ENCODE measurements at places on chromosomes 13 and 19.

GRCh38 chr13:104491916-104492315 lies 1425.7 kb upstream of the SLC10A2 start:
- no peak for ATAC-seq

GRCh38 chr13:71618159-71618558 lies 248.8 kb downstream of the DACH1 start:
- no peak for ATAC-seq

DNA sequence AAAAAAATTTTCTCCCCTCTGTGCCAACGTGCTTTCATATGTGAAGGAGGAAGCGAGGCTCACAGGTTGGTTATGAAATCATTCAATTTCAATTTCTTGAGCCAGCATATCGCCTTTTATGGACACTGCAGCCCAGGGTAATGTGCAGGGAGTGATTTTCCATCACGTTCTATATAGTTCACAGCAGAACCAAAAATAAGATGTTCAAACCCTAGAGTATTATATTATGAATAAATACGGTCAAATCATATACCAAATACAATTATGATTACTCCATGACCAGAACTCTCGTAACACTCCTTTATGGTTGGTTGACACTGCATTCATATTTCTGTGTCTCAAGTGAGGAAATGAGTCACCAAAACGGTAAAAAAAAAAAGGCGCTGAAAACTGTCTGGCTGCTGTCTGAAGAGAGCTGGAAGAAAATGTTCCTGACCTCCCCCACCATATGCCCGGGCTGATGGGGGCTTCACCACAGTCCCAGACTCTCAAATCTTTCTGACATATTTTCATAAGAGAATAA lies 75.8 kb upstream of the UBAC2 start:
- ATAC-seq, result peak; percentile 71

DNA sequence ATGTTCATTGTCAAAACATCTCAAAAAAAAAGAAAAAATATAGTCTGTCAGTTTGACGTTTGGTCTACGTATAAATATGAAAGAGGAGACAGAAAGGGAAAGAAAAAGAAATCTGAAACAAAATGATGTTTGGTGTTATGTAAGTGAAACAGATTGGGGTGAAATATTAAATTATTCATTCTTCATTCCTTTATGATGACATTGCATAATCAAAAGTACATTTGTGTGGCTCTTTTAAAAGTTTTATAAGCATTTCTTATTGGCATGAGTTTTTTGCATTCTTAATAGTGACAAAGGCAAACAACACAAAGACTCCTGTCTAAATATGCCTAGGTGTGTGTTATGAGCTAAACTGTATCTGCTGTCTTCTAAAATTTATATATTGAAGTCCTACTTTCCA lies 232.6 kb downstream of the EFNB2 start:
- no peak for ATAC-seq

- no peak for ATAC-seq
Observed at GRCh38 chr19:43286096-43286495, 16.8 kb upstream of the PSG9 start.

DNA sequence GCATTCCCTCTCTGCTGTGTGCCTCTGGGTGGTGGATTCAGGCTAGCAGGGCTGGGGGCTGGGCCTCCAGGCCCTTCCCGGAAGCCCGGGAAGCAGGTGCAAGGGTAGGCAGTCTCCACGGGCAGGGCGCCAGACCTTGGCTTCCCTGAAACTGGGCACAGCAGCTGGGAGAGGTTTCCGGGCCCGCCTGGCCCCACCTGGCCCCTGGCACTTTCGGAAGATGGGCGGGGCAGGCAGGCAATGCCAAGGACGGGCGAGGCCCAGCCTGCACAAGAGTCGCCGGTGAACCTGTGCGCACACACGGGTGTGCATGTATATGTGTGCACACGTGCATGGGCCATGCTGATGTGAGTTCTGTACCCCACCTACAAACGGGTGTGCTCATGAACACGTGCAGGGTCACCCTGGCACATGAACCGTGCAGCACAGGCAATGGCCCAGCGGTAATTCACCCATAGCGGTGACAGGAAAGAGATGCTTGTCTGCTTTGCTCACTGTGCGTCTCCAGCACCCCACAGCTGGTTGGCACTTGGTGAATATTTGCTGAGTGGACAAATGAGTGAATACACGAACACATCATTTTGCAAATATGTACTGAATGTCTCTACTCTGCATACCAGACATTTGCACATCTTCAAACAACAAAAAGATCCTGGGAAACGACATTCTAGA lies 15.3 kb downstream of the GADD45B start:
- peak; percentile 76 for ATAC-seq

DNA sequence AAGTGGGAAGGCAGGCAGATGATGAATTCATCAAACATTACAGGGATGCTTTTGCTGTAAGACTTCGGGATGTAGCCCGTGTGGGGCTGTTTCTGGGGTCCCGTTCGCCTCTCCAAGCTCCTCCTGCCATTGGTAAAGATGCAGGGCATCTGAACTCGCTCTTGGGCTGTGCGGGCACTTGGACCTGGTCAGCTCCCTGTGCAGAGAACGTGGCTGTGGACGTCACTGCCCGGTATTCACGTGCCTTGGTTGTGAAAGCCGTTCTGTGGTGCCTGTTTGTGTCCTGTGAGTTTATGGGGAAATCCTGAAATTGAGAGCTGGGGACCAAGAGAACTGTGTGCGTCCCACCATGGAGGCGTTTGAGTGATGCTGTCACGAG lies 5.4 kb downstream of the TFDP1 start:
- ATAC-seq, result no peak

DNA sequence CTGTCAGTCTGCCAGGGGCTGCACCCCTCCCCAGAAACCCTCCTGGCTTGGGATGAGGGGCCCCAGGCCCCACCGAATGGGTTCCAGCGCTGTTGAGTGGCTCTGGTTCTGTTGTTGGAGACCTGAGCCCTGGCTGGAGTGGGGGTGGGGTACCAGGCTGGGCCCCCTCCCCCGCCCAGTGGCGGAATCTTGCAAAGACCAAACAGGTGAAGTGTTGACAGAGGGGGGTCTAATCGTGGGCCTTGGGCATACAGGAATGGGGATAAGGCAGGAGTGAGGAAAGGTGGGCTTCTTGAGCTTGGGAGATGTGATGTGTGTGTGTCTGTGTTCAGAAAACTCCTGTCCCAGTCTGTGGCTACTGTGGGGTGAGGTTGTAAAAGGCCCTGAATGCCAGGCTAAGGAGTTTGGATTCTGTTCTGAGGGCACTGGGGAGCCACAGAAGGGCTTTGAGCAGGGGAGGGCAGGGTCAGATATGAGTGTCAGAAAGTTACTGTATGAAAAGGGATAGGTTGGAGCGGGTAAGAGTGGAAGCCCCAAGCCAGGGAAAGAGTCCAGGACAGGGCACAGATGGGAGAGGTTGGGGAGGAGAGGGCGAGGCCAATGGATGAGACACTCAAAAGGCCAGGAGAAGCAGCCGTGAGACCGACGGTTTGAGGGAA lies at the start of gene HIPK4:
Gene HIPK4, minus strand, starts transcription at position 98 of the 659 bp plus-strand sequence. CDS start 279 bp downstream, outside the sequence.
- no peak for ATAC-seq

DNA sequence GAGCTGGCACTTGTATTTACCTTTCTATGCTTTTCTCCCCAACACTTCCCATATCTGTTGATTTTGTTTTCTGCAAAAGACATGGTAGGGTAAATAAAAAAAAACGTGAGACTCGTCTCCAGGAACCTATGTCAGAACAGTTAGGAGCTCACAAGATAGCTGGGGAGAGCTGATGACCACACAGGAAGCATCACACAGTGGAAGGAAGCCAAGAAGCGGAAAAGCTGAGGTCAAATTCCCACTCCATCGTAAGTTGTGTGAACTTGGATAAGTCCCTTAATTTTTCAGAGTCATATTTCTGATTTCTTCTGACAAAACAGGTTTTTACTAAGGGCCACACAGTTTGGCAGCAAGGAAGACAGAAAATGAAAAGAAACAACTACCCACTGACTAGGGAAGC lies 199.6 kb downstream of the KLF5 start:
- no peak for ATAC-seq

DNA sequence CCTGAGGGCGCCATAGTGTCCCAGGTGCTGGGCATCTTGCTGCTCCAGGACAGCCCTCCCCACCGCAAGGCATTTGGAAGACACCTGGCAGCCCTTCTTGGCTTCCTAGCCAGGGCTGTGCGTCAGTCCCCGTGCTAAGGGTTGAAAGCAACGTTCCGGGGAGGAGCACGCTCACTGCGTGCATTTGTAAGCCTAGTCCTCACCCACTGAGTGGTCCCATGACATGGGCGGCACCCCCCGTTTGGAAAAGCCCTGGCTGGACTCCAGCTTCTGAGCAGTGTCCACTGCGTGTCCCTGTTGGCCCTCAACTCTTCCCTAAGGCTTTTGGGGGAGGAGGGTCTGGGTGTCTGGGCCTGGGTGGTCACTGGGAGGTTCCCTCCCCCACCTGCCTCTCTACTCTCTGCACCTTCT lies 76.3 kb upstream of the GPR183 start:
- ATAC-seq, result no peak

DNA sequence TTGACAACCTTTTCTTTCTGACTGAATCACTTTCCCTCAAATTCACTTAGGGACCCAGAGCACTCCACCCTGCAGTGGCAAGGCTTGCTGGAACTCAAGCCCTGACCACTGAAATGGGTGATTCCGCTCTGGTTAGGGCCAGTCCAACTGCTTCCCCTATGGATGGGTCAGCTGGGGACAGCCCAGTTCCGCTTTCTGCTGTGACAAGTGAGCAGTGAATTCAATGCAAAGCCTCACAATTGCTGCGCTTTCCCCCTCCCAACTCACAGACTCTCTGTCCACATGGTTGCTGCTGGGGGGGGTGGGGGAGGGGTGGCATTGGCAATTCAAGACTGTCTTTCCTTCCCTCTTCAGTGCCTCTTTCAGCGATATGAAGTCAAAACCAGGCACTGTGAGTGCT lies 18.7 kb downstream of the CD70 start:
- no peak for ATAC-seq

GRCh38 chr13:100822871-100823443 lies 148.4 kb upstream of the TMTC4 start:
- no peak for ATAC-seq

- no peak for ATAC-seq
Observed at GRCh38 chr19:39303373-39304184, 7.4 kb downstream of the IFNL1 start.

GRCh38 chr13:19075418-19075817 lies 106.2 kb downstream of the TUBA3C start:
- no peak for ATAC-seq

- no peak for ATAC-seq
Observed at GRCh38 chr19:1967087-1967608, 26.2 kb downstream of the CSNK1G2 start.
